ENCODE measurements at places on chromosomes 16 and 17.

- DNase-seq, result peak; percentile 41
These were observed 424 bp downstream of the C17orf100 start for GRCh38 chr17:6651919-6652452.

GRCh38 chr16:6558661-6559060, 774.0 kb upstream of the RBFOX1 start:
- no peak for DNase-seq

DNA sequence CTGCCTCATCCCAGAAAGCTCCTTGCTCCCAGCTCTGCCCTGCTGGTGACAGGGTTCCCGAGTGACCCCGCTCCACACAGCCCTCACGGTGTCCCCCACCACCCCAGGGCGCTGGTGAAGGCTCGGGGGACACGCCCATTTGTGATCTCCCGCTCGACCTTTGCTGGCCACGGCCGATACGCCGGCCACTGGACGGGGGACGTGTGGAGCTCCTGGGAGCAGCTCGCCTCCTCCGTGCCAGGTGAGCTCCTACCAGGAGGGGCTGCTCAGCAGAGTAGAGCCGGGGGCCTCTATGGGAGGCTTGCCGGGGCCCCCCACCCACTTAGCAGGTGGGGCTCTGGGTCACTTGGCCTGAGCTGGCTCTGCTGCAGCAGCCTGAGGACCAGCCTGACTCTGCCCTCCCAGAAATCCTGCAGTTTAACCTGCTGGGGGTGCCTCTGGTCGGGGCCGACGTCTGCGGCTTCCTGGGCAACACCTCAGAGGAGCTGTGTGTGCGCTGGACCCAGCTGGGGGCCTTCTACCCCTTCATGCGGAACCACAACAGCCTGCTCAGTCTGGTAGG, 11.2 kb downstream of the GAA start:
- no peak for DNase-seq

DNA sequence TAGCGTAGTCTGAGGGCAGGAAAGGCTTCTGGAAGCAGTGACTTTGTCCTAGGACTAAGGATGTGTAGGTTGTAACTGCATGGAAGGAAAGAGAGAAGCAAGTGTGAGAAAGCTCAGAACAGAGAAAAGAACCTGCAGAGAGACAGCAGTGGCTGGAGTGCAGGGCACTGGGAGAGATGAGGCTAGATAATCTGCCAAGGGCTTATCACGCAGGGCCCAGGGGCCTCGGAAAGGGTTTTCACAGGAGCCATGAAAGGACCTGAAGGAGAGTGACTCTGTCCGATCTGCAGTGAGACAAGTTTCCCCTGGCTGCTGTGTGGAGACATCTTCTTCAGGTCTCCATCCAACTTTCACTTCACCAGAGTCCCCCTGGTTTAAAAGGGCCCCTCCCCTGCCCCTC, 7.1 kb upstream of the SRCAP start:
- no peak for DNase-seq

DNA sequence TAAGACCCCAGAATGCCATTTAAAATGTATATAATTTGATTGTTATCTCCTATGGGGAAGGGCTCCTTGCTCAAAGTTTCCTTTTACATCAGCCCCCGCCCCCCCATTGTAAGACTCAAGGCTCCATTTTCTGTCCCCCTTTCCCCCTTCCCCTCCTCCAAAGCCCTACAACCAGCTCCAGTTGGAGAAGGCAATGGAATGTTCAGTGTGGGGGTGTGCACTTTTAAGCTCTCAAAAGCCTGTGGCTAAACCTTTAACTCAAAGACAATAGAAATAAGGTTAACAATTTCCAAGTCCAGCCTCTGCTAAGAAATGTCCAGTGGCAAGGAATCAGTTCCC, 114.7 kb downstream of the NOG start:
- no peak for DNase-seq

DNA sequence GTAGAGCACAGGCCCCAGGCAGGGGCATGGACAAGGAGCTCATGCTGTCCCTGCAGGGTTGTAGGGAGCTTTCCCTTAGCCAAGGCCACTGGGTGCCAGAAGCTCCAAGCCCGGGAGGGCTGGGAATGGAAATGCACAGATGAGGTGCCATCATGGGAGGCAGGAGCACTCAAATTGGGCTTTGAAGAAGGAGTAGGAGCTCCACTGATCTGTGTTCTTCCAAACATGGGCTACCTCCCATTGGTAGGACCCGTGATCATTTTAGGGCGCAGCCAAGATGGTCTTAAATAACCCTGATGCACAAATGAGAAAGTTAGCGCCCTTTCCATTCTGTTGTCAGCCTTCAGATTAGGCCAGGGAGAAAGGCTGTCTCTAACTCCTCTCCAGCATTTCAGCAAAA, 201.5 kb downstream of the ZNF423 start:
- no peak for DNase-seq

GRCh38 chr16:27633721-27634120, 83.8 kb downstream of the KATNIP start:
- DNase-seq, result no peak

DNA sequence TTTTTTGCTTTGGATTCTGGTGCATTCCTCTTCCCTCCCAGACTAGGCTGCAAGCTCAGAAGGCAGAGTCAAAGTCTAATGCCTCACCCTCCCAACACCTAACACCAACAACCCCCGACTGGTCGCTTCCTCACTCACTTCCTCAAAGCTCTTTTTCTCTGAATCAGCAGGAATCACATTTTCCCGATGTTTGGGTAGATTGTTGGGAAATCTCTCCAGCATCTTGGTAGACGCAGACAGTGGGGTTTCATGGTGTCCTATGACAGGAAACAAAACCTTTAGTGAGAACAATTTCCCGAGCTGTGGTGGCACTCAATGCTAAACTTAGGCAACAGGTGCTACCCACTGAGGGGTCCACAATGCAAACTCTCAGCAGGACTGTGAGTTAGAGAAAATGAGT, 39.9 kb upstream of the ICAM2 start:
- peak; percentile 46 for DNase-seq

DNA sequence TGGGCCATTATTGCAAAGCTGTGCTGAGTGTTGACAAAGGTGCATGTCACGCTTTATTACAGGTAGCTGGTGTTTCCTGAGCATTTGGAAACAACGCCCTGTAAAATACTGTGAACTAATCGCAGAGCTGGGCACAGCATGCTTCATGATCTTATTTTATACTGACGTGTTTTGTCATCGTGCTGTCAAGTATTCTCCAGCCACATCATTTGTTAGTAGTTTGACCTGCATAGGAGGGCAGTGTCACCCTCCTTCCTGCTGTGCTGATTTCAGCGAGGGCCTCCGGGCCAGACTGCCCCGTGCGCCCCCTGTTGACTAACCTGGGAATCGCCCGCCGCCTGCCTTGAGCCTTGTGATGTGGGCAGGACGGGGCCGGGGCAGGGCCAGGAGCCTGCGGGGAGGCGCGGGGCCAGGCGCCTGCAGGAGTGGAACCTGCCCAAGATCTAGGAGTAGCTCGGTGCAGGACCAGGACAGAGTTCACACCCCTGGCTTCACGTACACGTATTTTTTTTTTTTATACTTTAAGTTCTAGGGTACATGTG, 820.7 kb downstream of the KCNJ18 start:
- DNase-seq, result no peak

- DNase-seq, result no peak
These were observed 21.6 kb downstream of the NDE1 start for GRCh38 chr16:15671530-15672117.

DNA sequence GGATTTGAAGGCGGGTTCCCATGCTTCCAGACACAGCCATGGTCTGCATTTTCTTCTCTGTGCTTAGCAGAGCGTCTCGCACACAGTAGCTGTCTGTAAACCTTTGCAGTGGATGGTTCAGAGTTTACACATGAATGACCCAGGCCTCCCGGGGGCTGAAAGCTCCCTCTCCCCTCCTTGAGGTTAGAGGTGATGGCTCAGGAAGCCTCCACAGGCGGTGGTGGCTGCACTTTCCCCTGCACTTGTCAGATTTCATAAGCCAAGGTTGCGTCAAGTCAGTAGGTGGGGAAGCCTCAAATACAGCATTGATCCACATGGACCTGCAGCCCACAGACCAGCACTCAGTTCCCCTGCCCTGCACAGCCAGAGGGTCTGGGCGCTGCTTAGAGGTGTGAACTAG, 211.9 kb downstream of the KATNIP start:
- no peak for DNase-seq

DNA sequence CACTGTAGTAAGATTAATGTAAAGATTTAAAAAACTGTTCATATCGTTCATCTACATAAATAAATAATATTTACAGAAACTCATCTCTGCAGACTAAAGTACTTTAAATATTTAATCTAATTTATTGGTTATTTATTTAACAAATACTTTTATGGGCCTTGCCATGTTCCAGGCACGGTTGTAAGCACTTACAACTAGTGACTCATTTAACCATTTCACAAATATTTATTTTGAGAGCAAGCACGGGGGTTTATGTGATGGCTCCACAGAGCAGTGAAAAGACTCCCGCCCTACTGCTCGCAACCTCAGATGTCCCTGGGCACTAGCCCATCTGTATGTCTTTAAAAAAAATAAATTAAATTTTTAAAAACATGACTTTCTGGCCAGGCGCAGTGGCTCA, 575.9 kb downstream of the WWOX start:
- DNase-seq, result no peak

GRCh38 chr17:73227379-73227778, 34.3 kb downstream of the CPSF4L start:
- DNase-seq, result peak; percentile 60

DNA sequence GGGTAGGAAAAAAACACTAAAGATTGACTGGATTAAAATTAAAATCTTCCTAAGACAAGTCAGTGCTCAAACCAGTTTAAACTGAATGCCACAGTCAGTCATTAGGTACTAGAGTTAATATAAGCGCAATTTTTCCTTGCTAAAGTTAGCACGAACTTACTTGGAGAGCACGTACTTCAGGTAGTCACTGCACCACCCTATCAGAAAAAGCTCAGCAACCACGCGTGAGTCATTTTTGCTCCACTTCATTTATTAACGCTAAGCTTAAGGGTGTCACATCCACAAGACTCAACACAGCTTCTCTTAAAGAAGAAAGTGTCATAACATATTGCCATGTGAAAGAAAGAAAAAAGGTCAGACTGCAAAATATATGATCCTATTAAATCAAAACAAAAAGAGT, 53.1 kb downstream of the TEX2 start:
- no peak for DNase-seq

GRCh38 chr17:68175905-68176304, 71.9 kb upstream of the AMZ2 start:
- DNase-seq, result no peak

GRCh38 chr16:3458278-3458851, 14.9 kb downstream of the NAA60 start:
- DNase-seq, result no peak

DNA sequence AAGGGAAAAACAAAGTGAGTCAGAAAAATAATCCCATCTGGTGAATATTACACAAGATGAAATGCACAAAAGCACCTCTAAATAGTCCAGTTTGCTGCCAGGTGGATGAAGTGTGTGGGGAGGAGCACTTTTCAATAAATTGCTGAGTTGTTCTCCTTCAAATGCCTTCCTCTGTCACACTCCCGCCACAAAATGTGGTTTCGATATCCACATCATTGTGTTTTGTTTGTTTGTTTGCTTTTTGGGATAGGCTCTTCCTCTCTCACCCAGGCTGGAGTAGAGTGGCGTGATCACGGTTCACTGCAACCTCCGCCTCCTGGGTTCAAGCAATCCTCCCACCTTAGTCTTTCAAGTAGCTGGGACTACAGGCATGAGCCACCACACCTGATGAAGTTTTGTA, 24.6 kb upstream of the SHISA9 start:
- no peak for DNase-seq

DNA sequence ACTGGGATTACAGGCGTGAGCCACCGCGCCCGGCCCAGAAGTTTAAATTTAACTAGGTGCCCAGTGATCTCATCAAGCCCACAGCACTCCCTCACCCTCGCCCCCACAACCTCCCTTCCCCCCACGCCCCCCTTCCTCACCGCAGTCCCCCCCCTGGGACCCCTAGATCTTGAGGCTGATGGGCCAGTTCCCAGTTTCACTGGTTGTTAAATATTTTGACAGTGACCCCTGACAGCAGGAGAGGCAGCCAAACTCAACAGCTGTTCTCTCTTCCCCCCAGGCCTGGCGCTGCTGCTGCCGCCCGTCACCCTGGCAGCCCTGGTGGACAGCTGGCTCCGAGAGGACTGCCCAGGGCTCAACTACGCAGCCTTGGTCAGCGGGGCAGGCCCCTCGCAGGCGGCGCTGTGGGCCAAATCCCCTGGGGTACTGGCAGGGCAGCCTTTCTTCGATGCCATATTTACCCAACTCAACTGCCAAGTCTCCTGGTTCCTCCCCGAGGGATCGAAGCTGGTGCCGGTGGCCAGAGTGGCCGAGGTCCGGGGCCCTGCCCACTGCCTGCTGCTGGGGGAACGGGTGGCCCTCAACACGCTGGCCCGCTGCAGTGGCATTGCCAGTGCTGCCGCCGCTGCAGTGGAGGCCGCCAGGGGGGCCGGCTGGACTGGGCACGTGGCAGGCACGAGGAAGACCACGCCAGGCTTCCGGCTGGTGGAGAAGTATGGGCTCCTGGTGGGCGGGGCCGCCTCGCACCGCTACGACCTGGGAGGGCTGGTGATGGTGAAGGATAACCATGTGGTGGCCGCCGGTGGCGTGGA, 15.6 kb downstream of the QPRT start:
- DNase-seq, result no peak
